ENCODE measurements at places on chromosomes 12 and 14.

DNA sequence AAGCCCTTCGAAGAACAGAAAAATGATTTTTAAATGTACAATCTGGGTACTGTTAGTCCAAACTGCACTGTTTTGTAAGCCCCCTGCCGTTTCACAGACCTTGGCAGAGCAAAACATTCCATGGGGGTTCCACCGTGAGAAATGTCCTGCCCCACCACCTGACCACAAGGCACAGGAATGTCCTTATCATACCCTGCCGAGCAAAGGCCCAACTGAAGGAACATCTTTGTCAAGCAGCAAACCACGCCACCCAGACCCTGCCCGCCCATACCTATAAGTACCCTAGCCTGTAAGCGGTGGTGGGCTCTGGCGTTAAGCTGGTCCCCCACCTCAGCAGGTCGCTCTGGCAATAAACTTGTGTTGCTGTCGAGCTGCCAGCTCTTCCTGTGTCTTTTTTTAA is 181.6 kb upstream of the PZP start:
- no peak for DNase-seq

GRCh38 chr14:32633224-32633859 is 304.2 kb downstream of the AKAP6 start:
- DNase-seq, result no peak

GRCh38 chr12:119758234-119758633 is 90.3 kb downstream of the PRKAB1 start:
- DNase-seq, result no peak

DNA sequence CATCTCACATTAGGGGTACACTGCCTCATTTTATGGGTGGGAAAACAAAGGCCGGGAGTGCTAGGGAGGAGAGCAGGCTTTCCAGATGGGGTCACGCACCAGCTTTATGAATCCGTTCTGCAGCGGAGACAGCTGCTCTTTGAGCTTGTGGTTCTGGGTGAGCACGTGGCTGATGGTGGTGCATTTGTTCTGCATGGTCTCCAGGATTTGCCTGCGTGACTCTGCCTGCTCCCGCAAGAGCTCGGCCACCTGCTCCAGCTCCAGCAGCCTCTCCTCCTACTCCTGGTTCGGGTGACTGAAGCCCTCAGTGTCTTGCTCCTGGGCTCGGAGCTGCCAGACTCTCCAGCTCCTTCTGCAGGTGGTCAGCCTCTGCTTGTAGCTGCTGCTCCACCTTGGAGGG is 23.6 kb upstream of the BLTP3B start:
- DNase-seq, result no peak

DNA sequence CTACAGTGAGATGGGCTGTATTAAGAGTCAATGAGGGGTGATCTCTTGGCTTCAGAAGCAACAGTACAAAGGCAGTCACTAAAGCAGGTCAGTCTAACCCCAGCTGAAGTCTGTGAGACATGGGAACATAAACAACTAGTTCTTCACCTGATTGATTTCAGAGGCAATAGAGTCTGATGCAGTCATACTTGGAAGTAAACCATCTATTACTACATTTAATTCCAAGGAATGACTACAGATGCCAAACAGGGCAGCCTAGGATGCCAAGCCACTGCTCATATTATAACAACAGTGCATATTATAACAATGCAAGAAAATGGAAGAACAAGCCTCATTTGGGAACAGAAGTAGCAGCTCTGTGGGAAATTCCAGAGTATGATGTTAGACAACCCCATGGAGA is 35.8 kb downstream of the GRIN2B start:
- no peak for DNase-seq

DNA sequence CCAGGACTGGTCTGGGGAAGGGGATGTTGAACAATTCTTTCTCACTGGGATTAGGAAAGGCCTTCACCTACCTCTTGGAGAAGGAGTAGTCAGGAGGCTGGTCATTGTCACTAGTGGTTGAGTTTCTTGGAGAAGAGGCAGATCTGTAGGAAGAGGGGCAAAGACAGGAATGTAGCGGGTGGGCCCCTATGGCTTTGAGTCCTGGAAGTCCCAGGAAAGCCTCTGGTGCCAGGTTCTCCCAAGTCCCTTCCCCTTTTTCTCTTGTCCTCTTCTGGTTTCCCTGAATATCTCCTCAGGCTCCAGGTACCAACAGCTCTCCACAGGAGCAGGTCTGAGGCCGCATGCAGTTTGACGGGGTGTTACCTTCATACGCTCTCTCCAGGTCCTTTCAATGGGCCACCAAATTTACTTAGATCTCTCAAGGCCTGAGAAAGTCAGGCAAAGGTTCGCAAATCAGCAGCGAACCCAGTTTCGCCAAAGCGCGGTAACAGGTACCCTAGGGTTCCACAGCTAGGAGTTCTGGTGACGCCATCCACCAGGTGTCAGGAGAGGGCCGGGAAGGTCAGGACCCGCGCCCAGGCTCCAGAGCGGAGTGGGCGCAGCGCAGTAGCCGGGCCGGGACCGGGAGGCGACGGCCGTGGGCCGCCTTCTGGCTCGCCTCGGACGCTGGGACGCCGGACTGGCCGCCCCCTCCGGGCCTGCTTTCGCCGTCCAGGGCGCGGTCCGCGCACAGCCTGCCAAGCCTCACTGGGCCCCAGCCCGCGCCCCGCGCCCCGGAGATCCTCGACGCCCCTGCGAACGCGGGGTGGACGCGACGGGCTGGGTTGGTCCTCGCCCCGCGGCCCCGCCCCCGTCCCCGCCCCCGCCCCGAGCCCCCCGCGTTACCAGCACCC is 795 bp downstream of the SMAGP start:
- no peak for DNase-seq

DNA sequence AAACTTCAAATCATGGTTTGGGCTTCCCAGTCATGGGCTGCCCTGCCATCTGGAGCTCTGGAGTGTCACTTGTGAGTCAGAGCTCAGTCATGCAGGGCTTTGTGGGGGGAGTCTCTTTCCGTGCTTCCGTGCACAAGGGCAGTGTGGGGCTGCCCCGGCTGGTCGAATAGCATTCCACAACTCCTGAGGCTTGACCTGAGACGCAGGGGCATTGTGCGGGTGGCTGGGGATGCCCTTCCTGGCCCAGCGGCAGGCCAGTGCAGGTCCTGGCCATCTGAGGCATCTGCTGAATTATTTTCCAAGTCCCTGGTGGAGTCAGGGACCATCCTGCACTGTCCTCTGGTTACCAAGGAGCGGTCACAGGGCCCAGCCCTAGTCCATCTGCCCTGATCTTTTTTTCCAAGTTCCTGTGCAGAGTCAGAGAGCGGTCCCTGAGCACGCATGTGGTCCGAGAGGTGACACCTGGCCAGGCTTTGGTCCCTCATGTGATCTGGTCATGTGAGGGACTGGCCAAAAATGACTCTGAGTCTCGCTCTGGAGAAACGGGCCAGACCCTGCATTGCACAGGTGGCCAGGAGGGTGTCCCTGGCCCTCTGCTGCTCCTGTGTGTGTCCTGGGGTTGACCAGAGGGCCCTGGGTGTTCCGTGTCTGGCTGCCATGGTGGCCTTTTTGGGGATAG is 167.0 kb upstream of the ALG10B start:
- no peak for DNase-seq

DNA sequence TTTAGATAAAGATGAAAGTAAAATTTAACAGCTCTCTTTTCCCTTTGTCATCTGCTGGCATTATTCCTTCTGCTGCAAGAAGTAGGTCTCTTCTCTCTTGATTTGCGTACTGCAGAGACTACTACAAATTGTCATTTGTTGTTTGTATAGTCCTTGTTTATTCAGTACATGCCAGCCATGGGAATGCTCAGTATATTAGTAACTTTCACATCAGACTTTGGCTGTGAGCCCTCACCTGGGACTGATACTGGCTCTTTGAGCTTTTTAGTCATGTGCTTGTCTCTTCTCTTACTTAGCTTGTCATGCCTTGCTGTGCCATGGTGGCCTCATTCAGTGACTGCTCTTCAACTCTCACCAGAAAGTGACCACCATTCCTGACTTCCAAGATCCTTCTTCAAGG is 169.8 kb downstream of the PRKCH start:
- DNase-seq, result no peak

- DNase-seq, result no peak
Observed at GRCh38 chr14:54435500-54435981, 5.6 kb downstream of the CNIH1 start.

DNA sequence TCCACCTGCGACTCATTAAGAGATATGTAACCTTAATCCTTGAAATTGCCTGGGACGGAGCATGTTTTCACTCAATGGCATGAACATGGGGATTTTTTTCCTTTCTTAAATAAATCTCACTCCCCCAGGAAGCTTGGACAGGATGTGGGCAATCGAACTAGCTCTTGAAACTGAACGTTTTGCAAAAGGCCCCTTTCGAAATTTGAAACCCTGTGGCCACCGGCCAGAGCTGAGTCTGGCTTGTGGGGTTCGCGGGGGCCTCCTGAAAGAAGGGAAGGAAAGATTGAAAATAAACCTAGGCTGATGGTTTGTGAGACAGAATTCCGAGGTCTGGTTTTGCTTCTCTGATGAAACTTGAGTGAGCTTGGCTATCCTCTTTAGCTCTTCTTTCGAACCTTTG is 101.4 kb upstream of the RTL1 start:
- no peak for DNase-seq

DNA sequence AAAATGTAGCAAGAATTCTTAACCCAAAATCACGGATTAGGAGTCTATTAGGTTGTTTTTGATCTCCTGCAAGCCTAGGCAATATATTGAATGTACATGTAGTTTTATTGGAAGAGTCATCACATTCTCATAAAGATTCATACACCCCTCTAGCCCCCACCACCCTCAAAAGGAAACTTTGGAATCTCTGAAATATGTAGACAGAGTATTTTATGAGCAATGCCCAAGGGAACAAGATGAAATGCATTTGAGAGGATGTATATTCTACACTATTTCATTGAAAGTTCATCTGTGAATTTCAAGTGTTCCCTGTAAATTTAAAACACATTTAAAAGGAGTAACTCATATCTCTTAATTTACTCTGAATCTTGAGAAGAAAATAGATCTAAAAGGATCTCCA is 103.7 kb downstream of the SYT1 start:
- DNase-seq, result no peak

- DNase-seq, result no peak
Observed at GRCh38 chr12:120936197-120936596, 32.0 kb upstream of the SPPL3 start.

DNA sequence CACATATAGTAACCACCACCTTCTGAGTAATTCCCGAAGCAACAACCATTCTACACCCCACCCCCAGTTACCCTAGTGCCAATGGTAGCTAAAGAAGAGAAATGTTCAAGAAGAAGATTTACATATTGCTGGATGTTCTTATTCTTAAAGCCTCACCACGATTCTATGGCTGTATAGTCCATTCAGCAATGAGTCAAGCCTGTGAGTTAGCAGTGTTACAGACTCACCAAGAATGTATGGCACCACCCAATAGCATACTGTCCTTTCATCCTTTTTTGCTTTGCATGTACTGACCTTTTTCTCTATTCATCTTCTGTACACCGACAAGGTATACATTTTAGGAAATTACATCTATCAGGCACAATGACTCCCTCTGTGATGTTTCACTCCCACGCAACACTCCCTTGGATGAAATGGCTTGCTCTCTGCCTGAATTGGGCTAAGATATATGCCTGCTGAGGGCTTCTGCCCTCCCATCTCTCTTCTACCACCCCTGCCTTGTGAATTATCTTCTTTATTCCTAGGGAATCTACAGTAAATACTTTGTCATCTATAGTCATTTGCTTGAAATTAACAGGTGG is 945.8 kb downstream of the DIO2 start:
- DNase-seq, result no peak

- DNase-seq, result no peak
Observed at GRCh38 chr12:11687528-11687927, 38.1 kb downstream of the ETV6 start.

DNA sequence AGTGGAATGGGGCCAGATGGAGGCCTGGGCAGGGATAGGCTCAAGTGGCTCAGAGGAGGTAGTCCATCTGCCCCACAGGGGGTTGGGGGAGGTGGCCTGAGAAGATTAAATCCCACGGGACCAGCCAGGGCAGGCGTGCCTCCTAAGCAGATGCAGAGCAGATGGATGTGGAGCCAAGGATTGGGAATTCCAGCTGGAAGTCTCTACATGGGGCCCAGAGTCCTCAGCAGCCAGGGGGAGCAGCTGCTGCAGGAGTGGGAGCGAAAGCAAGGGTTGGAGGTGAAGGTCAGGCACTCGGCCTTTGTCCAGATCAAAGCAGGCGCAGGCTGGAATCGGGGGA is 42.4 kb upstream of the VRK1 start:
- no peak for DNase-seq
